ENCODE measurements at places on chromosomes 11 and 22.

DNA sequence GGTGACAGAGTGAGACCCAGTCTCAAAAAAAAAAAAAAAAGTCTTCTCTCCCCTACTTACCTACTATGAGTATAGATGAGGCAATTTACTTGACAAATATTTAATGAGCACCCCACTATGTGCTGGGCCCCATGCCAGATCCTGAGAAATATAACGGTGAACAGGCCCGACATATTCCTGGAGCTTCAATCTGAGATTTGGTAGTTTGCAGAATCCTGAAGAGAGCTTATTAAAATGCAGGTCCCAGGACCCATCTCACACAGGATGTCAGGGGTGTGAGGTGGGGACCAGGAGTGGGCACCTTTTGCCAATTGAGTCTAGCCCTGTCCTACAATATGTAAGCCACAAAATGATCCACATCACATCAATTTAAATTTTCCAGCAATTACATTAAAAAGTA is 44.0 kb downstream of the KCNJ4 start:
- DNase-seq = no peak

DNA sequence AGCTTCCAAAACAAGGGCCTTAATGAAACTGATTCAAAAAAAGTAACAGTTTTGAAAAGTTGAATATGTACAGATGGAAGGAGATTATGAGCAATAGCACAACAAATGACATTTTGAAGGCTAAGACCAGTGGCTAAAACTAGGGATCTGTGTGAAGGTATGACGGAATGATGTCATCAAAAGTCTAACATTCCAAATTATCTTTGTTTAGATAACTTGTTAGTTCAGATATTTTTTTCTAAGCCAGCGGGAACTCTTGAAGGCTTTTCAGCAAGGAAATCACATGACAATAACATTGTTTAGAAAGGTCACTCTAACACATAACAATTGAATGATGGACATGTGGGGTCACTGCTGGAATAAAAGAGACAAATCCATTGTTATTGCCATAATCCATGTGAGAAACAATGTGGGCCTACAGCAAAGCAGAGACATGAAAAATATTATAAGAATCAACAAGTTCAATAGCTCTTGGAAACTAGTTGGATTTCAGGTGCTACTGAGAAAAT is 260.5 kb downstream of the CASP12 start:
- DNase-seq = no peak

- DNase-seq = no peak
Observed at GRCh38 chr11:121929581-121929980, 186.4 kb downstream of the BLID start.

GRCh38 chr11:57456960-57457642 is 3.2 kb upstream of the RTN4RL2 start:
- peak; percentile 75 for DNase-seq

DNA sequence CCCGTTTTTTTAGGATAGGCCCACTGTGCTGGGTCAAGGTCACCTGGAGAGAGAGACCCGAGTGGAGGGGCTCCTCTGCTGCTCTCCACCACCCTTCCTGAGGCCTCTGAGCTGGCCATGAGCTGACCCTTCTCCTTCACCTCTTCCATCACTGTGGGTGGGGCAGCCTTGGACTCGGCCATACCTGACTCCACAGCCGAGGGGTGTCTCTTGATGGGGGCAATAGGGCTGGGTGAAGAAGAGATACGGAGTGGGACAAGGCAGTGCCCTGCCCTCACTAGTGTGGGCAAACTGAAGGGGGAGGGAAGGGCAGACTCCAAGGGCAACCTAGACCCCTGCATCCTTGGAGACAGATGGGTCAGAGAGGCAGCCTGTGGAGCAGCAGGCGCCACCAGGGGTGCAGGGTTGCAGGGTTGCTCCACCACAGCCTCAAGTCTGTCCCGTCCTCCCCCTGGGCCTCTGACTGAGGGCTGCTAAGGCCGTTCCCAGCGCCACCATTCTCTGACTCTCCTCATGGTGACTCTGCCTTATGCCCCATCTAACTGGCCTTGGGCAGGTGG is 20.1 kb upstream of the NECTIN1 start:
- DNase-seq = no peak

DNA sequence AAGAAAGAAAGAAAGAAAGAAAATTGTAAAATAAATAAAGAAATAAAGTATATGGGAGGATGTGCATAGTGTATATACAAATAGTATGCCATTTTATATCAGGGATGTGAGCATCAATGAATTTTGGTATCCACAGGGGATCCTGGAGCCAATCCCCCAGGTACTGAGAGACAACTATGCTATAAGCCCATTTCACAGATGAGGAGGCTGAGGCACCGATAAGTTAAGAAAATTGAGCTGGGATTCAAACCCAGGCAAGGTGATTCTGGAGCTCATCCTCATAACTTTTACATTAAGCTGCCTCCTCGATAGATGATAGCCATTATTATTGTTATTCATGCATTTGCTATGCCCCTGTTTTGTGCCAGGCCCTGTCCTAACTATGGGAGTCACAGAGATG is 47.0 kb upstream of the ACCSL start:
- no peak for DNase-seq

DNA sequence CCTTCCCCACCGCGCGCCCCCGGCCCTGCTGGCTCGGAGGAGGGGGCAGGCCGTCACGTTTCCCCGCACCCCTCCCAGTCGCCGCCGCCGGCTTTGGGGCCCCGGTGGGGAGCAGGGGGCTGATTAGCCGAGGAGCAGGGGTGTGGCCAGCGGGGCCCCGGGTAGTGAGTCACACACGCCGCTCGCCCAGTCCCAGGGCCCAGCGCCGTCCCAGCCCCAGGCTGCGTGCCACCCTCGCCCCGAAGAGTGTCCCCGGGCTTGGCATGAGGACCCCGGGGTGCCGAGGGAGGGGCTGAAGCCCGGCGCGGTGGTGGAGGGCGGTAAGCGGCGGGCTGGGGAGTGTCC is 34.4 kb downstream of the PRDM11 start:
- DNase-seq = peak; percentile 47

GRCh38 chr22:33811686-33812085 is 108.6 kb downstream of the LARGE1 start:
- DNase-seq = no peak

DNA sequence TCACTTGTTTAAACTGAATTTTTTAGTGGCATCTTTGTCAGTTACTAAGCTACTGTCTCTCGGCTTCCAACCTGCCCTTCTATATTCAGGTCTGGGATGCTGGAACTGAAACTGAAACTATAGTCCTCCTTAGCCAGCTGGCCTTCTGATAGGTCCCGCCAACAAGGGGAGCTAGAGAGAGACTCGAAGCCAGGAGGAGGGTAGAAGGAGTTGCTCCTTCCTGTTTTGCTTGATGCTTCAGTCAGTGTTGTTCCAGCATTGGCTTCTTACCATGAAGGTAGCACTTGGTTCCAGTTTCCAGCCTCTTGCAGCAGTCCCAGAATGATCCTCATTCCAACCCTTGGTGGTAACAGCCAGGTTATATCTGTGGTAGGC is 32.9 kb upstream of the HORMAD2 start:
- no peak for DNase-seq

DNA sequence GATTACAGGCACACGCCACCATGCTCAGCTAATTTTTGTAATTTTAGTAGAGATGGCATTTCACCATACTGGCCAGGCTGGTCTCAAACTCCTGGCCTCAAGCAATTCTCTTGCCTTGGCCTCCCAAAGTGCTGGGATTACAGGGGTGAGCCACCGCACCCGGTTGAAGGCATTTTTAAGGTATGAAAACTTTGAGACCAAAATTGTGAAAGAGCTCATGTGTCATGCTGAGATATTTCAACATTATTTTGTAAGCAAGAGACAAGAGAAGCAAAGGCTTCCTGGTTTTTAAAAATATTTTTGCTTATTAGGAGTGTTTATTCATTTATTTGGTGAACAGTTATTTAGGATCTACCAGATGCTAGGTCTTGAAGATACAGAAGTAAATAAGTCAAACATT is 6.8 kb downstream of the NHERF4 start:
- DNase-seq = no peak

DNA sequence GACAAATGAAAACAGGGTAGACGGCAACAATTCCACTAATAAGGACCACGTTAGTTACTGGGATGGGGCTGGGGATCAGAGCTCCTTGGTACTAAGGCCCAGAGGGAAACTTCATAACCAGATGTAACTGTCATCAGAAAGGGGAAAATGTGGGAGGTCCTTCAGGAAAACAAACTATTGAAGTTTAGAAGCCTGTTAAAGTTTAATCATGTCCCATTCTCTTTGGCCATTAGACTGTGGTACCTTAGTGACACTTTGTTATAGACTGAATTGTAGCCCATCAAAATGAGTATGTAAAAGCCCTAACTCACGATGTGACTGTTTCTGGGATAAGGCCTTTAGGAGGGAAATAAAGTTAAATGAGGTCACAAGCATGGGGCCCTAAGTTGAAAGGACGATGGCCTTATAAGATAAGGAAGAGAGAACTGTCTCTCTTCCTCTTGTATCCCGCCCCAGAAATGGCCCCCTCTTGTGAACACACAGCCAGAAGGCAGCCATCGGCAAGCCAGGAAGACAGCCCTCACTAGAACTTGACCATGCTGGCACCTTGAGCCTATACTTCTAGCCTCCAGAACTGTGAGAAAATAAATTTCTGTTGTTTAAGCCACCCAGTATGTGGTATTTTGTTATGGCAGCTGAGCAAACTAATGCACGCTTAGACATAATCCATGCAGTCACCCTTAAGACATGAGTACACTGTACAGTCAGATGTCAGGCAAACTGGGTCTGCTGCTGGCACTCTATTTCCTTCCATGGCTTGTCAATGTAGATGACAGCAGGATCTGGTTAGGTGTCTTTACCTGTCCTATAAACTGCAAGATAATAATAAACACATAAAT is 26.9 kb upstream of the USP47 start:
- DNase-seq = no peak

- peak; percentile 54 for DNase-seq
Observed at GRCh38 chr11:13277768-13278608, at the start of gene BMAL1. BMAL1 (plus strand) TSS chr11:13277790; CDS start chr11:13354309, 76,519 bp downstream.

DNA sequence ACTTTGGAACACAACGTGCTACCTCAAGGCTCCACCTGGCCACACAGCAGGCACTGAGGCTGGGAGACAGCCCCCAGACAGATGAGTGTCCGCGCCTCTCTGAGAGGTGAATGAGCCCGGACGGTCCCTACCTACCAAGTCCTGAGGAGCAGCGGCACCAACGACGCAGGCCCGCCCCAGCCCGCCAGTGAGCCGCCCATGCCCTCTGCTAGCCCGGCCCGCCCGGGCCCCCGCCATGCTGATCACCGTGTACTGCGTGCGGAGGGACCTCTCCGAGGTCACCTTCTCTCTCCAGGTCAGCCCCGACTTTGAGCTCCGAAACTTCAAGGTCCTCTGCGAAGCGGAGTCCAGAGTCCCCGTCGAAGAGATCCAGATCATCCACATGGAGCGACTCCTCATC is at the start of gene DDI1:
Gene DDI1 (plus strand): TSS at position 53 of the 400 bp plus-strand sequence. CDS start 183 bp downstream, at position 236.
- no peak for DNase-seq

GRCh38 chr11:45082744-45083543 is 63.5 kb upstream of the PRDM11 start:
- no peak for DNase-seq

DNA sequence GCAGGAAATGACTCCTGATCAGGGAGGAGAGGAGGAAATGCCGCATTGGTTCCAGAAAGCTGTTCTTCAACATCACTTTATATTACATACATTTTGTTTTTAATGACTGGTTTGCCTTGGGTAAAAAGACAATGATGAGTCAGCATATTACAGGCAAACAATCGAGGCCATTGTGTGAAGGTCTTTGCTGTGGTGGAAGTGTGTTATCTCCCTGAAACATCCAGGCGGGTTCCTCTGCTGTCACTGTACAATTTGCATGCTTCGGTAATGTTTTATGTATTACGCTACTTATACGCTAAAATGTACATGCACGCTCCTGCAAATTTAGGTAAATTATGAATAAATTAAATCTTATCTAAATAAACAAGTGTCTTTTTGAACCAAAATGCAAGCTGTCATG is 161.1 kb downstream of the KIRREL3 start:
- no peak for DNase-seq

DNA sequence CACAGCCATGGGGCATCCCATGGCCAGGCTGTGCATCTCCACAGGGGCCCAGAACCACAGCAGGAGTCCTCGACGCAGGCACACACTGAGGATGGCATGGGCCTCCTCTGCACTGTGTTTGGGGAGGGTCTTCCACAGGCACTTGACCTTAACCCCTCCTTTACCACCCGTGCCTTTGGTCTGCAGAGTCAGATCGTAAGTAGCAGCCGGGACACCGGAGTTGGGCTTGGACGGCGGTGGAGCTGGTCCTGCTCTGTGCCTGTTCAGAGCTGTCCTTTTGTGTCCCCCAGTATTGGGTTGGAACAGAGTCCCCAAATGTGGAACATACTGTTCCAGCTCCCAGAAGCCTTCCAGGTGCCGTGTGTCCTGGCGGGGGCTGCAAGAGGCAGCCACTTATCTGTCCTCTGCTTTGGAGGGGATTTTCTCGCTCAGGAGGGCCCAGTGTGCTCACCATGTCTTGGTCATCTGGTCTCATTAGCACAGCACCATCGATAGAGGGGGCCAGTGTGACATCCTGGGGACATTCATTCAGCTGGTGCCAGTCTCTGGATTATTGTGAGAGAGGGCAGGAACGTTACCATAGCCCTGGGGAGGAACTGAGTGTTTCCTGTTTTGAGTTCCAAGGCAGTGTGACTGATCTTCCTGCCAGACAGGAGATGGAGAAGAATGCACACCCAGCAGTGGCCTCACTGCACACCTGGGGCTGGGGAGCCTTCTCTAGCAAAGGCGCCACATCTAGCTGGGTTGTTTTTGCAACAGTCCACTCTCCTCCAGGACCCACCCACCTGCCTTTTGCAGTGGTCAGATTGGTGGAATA is 12.4 kb downstream of the CRELD2 start:
- no peak for DNase-seq

GRCh38 chr11:16096336-16096735 is 260.0 kb downstream of the SOX6 start:
- no peak for DNase-seq

- no peak for DNase-seq
Observed at GRCh38 chr22:43631846-43632245, 180.3 kb downstream of the EFCAB6 start.

DNA sequence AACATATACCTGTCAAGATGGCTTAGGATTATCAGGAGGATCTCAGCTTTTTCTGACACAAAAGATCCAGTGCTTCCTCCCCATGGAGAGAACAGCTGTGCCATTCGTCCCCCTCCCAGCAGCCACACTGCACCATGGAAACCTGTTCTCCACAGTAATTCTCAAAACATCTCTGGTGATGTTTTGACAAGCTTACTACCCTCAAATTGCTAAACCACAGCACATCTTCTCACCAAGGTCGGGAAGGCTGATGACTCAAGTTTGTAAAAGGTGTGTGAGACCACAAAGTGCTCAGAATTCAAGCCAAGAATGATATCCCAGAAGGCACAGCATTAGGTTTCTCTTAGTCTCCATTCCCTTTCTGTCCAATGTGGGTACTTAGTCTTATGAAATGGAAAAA is 3.9 kb upstream of the RAB38 start:
- DNase-seq = no peak

All from stimulated activated CD4-positive, alpha-beta T cell treated with anti-CD3 and anti-CD28 coated beads, Interleukin-4, amount 100 ng/mL, for 1 hour (primary cell).